Adrenal gland (tissue), 19 donors: ENCODE measurements at places on chromosomes 7 and 10. TPM values are rescaled to one million over a fixed set of nuclear protein-coding genes. Genes with fewer than 3 reads are reported as not detected.

- DNase-seq, result no peak
Measured at GRCh38 chr7:50391386-50391785, 58.8 kb downstream of the FIGNL1 start.

DNA sequence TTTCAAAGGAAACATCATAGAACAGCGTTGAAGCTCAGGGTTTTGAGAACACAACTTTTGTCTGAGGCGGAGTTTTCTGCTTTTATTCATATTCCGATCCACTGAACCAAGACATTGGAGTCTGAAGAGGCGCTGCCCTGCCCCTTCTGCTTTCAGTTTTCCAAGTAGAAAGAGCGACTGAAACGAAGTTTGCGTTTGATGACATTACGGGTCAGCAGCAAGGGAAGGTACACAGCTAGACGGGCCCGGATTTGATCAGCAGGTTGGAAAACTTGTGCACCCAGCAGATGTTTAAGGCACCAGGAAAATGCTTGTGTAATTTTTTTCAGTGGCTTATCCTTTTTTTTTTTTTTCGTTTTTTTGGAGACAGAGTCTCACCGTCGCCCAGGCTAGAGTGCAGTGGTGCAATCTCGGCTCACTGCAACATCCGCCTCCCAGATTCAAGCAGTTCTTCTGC, 720 bp downstream of the SUN1 start:
- DNase-seq, result no peak

Gene UPP1
- 20.1 TPM for total RNA-seq

GRCh38 chr10:70354556-70354955, 27.9 kb downstream of the LRRC20 start:
- DNase-seq, result no peak

- peak; percentile 48 for DNase-seq
Measured at GRCh38 chr10:42975005-42975493, 101.8 kb upstream of the RET start.

- DNase-seq, result no peak
Measured at GRCh38 chr7:40799-41750, 151.3 kb upstream of the FAM20C start.

GRCh38 chr7:117045927-117046710, 92.8 kb downstream of the ST7 start:
- no peak for DNase-seq

DNA sequence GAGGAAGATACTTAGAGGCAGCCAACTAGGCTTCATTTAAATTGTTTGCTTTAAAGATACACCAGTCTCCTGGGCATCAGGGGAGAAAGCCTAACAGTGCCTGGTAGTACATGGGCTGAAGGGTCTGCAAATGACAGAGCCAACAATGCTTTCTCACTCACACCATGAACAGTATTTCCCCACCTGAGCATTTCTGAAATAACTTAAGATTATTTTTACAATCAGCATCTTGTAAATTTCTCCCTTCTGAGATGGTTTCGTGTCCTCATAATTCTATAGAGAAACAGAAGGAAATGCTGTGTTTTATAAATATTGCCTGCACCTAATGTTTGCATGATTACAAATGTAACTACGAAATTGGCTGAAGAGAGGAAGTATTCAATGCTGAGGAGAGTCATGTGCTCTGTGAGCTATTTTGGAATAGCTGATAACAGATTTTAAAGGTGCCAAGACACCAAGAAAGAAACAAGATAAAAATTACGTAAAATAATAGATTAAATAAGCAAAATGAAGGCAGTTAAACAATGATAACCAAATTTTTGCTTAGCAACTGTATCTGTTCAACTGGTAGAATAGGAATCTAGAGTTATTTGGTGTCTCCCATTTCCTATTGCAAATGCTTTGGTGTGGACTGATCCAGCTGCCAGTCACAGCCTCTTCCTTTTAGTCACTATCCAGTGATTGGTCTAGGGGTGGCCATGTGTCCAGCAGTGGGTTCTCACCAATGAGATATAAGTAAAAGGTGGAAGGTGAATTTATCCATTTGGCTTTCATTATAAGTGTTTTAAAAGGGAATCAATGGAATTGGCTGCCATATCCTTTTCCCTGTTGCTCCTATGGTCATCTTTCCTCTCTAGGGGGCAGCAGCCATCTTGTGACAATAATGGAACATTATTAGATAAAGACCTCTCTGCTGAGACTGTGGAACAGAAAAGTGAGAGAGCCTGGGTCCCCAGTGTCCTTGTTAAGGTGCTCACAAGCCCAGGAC, 167.9 kb upstream of the SLC26A5 start:
- no peak for DNase-seq

Gene CYP2W1
- total RNA-seq, result 41.8 TPM

DNA sequence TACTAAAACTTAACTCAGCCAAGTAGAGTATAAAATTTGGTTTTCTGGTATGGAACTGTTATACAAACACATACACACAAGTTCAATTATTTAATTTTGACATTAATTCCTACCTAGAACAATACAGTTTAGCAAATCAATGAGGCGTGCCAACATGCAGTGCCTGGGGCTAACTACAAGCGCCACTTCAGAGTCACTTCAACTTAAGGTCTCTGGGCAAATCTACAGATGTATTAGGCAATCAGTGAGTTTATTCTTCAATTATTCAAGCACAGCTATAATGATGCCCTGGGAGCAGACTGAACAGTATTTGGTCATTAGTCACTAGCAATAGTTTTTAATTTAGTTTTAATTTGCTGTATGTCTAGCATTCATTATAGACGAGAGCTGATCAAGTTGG, 51.6 kb downstream of the HIBADH start:
- no peak for DNase-seq

DNA sequence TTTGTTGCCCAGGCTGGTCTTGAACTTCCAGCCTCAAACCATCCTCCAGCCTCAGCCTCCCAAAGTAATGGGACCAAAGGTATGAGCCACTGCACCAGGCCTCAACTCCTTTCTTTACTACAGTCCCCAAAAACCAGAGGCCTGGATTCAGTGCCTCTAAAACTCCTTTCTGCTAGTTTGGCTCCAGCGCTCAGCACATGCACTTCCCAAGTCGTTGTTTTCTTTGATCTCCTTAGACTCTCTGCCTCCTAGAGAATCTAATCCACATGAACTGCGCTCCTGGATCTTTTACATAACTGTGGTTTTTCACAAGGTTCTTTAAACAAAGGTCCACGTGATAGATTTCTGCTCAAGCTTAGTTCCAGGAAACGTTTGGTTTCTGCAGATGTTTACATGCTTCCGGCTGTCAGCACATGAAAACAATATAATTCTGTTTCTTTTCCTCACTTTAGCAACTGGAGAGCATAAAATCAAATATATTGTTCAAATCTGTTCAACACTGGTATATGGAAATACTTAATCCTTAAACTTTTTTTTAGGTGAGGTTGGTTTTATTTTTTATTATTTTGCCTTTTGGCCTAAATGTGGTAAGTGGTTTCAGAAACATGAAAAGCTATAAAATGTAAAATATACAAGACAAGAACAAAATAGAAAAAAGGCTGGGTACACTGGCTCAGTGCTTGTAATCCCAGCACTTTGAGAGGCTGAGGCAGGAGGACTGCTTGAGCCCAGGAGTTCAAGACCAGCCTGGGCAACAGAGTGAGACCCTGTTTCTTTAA, 270.5 kb upstream of the MKLN1 start:
- DNase-seq, result no peak

DNA sequence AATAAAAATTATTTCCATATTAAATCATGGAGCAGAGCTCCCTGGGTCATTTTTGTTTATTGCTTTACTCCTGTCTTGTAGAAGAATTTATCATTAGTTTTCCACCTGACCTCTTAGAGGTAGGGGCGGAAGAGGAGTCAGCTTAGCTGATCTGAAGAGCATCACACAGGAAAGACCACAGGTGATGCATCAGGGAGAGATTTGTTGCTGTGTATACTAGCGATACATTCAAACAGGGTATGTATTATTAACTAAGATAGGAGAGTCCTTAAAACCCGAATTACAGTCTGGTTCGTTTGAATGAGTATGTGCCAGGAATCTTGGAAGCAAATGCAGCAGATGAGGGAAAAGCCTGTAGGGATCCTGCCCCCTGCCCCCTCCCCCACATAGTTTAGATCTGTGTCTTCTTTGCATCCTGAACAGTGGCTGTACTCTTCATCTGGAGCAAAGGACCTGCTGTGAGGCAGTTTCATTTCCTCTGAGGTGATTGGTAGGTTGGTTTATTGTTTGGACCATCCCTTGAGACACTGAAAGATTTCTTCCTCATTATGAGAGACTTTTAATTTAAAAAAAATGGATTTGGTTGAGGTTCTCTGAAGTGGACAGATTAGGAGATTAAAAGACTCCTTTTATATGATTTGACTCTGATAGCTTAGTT, 177.0 kb downstream of the SND1 start:
- DNase-seq, result no peak

GRCh38 chr10:131811630-131812403, 89.0 kb upstream of the PPP2R2D start:
- no peak for DNase-seq

Gene CPA2
- total RNA-seq, result 0.22 TPM

DNA sequence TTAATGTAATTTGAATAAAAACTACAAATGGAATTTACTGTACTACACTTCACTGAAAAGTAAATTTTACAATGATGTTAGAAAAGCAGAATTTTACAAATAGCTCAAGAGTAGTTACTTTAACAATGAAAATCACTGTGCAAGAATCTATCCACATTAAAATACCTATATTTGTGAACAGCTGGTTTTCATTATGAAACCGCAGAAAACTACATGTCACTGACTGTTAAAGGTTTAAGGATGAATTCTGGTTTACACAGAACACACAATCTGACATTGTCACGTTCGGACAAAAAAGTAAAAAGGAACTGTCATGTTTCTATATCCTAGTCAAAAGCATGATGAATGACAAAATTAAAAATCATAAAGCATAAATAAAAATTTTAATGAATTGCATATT, 415.3 kb upstream of the PRKCQ start:
- no peak for DNase-seq

DNA sequence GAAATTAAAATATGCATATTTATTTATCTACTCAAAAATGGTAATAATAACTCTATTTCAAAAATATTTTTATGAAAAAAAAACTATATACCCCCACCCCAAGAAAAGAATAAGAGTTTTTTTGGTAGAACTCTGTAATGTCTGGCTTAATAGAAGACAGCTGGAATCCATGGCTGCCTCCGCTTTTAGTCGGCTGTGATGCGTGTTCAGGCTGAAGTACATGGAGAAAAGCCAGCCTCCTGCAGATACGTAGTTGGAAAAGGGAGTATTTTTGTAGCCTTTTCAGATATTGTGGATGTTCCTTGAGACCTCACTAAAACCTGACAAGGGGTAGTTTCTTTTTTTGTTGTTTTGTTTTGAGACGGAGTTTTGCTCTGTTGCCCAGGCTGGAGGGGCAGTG, 10.0 kb downstream of the FOXK1 start:
- DNase-seq, result no peak

Gene NPC1L1
- total RNA-seq, result 0.09 TPM

- no peak for DNase-seq
Measured at GRCh38 chr7:26426096-26426495, 134.4 kb downstream of the SNX10 start.

Gene PRSS2
- total RNA-seq, result 40.0 TPM

DNA sequence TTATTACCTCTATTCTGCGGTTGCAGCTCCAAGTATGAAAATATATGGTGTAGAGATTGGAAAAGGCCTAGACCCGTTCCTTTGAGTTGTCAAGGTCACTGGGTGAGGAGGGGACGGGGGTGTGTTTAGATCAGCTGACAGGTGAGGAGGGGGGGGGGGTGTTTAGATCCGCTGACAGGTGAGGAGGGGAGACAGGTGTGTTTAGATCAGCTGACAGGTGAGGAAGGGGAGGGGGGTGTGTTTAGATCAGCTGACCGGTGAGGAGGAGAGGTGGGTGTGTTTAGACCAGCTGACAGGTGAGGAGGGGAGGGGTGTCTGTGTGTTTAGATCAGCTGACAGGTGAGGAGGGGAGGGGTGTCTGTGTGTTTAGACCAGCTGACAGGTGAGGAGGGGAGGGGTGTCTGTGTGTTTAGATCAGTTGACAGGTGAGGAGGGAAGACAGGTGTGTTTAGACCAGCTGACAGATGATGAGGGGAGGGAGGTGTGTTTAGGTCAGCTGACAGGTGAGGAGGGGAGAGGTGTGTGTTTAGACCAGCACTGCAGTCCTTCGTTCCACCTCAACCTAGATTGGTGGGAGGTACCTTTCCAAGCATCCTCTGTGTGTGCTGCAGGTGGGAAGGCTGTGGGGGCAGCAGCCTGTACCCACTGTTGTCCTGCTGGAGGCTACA, 655.0 kb upstream of the ADARB2 start:
- no peak for DNase-seq
